ENCODE measurements at places on chromosomes 12 and 14.
A peak's percentile ranks its signal among the peaks of the same experiment; 100 is the strongest.

DNA sequence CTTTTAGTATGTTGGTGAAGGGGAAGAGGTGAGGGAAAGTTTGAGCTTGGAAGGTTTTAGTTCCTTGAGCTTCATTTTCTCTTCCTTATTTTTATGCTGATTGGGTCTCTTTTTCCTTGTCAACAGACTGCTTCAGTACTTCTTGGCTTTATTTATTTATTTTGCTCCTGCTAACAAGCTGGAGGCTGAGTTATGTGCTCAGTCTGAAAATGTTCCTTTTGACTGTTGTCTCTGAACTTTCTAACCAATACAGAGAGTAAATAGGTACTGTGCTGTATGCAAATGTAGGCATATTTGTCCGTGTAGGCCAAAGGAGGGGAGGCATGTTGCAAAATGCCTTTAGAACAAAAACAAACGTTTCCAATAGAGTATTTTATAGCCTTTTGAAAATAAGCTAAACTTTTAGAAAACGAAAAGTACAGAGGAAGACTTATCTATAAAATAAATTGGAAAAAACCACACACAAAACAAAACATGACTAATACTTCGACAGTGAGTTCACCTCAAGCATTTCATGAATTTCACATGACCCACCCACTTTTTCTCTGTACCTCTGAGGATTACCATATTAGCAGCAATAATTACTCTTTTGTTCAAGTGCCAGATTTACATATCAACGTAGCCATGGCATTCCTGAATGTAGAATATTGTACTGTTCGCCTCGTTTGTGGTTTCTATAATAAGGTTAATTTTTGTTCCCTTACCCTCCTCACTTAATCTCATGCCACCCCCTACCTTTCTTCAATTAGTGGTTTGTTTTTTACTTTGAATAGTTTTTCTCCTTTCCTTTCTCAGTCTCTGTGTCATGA lies 4.7 kb upstream of the CREBL2 start:
- H3K4me3 ChIP-seq = no peak overlapping the region
- peaks cover 7% of the 10 kb centered on the region for H3K4me1 ChIP-seq
- H3K27ac ChIP-seq = no peak overlapping the region
- no peak for DNase-seq
- H3K27me3 ChIP-seq = no peaks in the 10 kb centered on the region
- H3K36me3 ChIP-seq = no peaks in the 10 kb centered on the region

DNA sequence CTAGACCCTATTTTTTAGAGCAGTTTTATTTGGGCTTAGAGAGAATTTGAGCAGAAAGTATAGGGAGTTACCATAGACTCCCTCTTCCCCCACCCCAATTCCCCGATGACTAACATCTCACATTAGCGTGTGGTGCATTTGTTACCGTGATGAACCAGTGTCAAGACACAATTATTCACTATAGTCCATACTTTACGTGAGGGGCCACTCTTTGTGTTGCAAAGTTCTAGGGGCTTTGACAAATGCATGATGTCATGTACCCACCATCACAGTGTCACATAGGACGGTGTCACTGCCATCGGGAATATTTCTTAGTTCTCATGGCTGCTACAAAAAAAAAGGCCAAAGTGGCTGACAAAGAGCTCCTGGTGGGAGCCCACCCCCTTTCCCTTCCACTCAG lies 119.1 kb downstream of the PHETA1 start:
- no peaks in the 10 kb centered on the region for H3K4me1 ChIP-seq
- peaks cover 49% of the 10 kb centered on the region for H3K27me3 ChIP-seq
- H3K4me3 ChIP-seq = no peak overlapping the region
- no peak overlapping the region for H3K27ac ChIP-seq
- H3K36me3 ChIP-seq = no peaks in the 10 kb centered on the region

- peak overlapping the region; percentile 86 for H3K4me3 ChIP-seq
- no peaks in the 10 kb centered on the region for H3K27me3 ChIP-seq
- H3K36me3 ChIP-seq = no peaks in the 10 kb centered on the region
- peaks cover 18% of the 10 kb centered on the region for H3K4me1 ChIP-seq
- H3K27ac ChIP-seq = no peak overlapping the region
Observed at GRCh38 chr14:101781240-101782061, 19.9 kb downstream of the PPP2R5C start.

DNA sequence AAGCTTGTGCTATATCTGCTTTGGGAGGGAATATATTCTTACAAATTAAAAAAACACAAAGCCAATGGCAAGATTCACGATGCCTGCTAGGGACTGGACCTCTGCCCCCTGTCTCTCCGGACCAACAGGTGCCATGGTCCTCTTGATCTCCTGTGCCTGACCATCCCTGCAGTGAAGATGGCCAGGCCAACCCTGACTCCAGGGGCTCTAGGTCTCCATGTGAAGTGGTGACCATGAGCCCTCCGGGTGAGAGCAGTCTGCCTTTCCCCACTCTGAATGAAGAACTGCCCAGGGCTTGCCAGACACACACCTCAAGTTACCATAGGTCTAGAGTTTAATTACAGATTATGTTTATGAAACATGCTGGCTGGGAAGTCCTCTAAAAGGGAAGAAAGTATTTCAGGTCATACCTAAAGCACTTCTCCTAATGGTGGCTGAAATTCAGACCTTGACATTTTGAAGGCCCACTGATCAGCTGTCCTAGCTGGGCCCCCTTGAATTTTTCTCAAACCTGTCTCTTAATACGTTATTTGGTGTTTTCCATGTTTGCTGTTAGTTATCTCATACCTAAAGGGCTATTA lies 1.4 kb downstream of the ARHGDIB start:
- H3K36me3 ChIP-seq = no peaks in the 10 kb centered on the region
- no peaks in the 10 kb centered on the region for H3K27me3 ChIP-seq
- no peak for DNase-seq
- no peak overlapping the region for H3K4me3 ChIP-seq

DNA sequence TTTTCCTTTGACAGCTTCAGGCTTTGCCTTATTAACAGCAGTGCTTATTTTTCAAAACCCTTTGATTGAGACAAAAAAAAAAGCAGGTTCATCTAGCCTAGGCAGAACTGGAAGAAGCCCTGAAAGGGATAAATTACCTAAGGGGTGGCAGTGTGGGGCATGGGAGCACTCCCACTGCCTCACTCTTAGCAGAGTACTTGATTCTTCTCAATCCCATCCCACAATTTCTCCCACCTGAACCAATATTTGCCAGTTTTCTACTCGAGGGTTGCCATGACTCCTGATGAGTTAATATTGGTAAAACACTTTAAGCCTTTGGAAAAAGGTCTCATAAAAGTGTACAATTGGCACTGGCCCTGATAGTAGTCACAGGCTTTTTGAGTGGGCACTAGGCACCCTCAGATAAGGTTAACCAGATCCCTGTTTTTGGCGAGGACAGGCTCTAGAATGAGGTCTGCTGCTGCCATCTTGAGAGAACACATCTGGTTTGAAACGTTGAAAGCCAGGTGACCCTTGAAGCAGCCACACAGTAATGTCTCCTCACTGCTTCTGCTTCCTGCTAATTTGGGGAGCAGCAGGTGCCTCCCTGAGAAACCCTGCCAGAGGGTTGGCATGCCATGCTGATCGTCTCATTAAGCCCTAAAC lies 320.0 kb downstream of the RAD51B start:
- peak overlapping the region; percentile 92 for H3K27ac ChIP-seq
- H3K4me3 ChIP-seq = no peak overlapping the region
- DNase-seq = peak; percentile 68
- H3K36me3 ChIP-seq = no peaks in the 10 kb centered on the region
- H3K4me1 ChIP-seq = peaks cover 88% of the 10 kb centered on the region
- no peaks in the 10 kb centered on the region for H3K27me3 ChIP-seq

- H3K4me3 ChIP-seq = no peak overlapping the region
- H3K27ac ChIP-seq = no peak overlapping the region
- no peaks in the 10 kb centered on the region for H3K27me3 ChIP-seq
- no peak for DNase-seq
- no peaks in the 10 kb centered on the region for H3K4me1 ChIP-seq
- H3K36me3 ChIP-seq = no peaks in the 10 kb centered on the region
Observed at GRCh38 chr14:20490563-20490962, 14.8 kb upstream of the RNASE10 start.

DNA sequence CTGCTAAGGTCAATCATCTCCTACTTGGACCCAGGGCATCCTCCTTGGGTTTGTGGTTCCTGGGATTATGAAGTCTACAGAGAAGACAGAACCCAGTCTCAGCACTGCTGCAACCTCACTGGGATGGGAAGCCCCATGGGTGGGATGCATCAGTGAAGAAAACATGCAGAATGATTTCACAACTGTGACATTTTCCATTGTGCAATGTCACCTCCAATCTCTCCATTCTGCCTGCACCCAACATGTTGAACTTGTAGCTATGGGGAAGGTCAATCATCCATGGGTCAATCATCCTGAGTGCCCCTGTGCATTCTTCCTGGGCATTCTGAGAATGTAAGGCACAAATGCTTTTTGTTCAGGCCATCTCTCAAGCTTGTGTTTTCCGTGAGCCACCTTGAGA lies 1004.4 kb upstream of the TMEM132C start:
- no peaks in the 10 kb centered on the region for H3K27me3 ChIP-seq
- H3K27ac ChIP-seq = no peak overlapping the region
- DNase-seq = no peak
- no peak overlapping the region for H3K4me3 ChIP-seq
- no peaks in the 10 kb centered on the region for H3K4me1 ChIP-seq

DNA sequence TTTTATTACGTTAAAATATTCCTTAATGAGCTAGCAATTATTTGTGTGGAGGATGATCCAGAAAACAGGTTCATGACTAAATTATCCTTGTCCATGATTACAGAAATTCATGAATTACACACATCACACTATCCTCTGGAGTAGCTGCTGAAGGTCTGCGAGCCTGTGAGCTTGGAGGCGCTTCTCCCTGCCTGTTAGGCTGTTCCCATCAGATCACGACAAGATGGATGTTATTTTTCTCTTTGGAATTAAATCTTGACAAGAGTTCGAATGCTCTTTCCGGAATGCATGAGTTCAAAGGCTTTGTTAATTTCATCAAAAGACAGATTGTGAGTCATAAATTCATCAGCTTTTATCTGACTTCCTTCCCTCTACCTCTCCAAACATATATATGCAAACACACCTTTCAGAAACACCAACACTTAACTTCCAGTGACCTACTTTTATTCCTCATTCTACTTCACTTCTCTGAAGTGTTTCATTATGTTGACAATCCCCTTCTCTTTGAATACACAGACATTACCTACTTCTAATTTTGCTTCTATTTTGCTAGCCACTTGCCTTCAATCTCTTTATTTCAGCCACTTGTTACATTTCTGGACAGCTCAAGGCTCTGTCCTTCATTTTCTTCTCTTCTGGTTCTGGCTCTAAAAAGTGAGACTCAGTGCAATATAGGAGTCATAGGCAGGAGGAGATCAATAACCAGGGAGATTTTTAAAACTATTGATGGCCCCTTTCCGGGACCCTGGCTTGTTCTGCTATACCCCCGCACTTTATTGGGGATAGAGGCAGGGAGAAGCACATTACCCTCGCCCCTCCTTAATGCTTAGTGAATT lies 274.6 kb downstream of the BTG1 start:
- no peaks in the 10 kb centered on the region for H3K36me3 ChIP-seq
- no peaks in the 10 kb centered on the region for H3K4me1 ChIP-seq
- no peaks in the 10 kb centered on the region for H3K27me3 ChIP-seq
- DNase-seq = no peak
- H3K4me3 ChIP-seq = no peak overlapping the region

DNA sequence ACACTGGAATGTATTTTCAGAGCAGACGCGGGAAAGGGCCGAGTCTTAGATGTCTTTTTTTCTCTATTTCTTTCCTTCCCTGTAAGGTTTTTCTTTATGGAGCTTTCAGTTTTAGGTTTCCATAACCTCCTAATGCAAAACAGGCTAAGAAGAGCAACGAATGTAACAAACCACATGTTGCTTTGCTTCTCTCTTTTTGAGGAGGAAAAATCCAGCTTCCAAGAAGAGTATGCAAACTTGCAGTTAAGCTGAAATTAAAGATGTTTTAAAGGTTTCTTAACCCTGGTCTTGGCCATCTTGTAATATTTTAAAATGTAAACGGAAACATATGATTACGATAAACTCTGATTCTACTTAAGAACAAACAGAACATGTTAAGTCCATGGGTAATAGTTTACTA lies 86.9 kb downstream of the PRICKLE1 start:
- no peak overlapping the region for H3K4me3 ChIP-seq
- no peaks in the 10 kb centered on the region for H3K4me1 ChIP-seq
- no peak for DNase-seq
- no peaks in the 10 kb centered on the region for H3K27me3 ChIP-seq

- no peak overlapping the region for H3K4me3 ChIP-seq
- DNase-seq = no peak
- no peaks in the 10 kb centered on the region for H3K4me1 ChIP-seq
- no peak overlapping the region for H3K27ac ChIP-seq
- H3K36me3 ChIP-seq = no peaks in the 10 kb centered on the region
Observed at GRCh38 chr12:126397071-126397581, 1331.9 kb downstream of the AACS start.

DNA sequence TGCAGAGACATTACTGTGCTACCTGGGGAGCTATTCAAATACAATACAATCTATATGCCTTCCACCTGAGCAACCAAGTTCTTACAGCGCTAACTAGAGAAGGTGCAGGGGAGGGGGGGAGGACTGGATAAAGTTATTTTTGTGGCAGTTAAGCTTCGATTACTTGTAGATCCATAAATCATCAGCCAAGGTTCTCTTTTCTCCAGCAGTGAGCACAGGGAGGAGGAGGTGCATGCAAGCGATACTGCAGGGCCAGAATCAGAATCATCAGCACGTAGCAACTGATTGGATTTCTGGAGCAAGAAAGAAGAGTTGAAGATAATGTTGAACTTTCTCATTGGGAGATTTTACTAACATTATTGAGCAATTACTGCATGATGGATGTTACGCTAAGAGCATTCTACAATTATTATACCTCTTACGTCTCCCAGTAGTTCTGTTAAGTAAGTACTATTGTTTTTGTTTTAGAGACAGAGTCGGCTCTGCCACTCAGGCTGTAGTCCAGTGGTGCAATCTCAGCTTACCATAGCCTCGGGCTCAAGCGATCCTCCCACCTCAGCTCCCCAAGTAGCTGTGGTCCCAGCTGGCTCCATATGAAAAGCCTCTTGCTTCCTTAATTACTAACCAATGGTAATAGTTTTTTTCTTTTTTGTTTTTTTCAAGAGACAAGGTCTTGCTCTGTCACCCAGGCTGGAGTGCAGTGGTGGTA lies 74.6 kb upstream of the EEA1 start:
- H3K27me3 ChIP-seq = no peaks in the 10 kb centered on the region
- no peak for DNase-seq
- no peaks in the 10 kb centered on the region for H3K4me1 ChIP-seq
- no peak overlapping the region for H3K4me3 ChIP-seq
- no peak overlapping the region for H3K27ac ChIP-seq
- H3K36me3 ChIP-seq = no peaks in the 10 kb centered on the region

- no peaks in the 10 kb centered on the region for H3K4me1 ChIP-seq
- no peak overlapping the region for H3K27ac ChIP-seq
- no peak for DNase-seq
- H3K27me3 ChIP-seq = no peaks in the 10 kb centered on the region
- no peaks in the 10 kb centered on the region for H3K36me3 ChIP-seq
Observed at GRCh38 chr12:96806272-96806671, 100.8 kb upstream of the NEDD1 start.

All from sigmoid colon (tissue), 7 donors.